ENCODE measurements at places on chromosomes 7 and 10.

- no peak for DNase-seq
These were observed 29.3 kb downstream of the ZNF777 start for GRCh38 chr7:149431486-149432120.

GRCh38 chr7:143356414-143357050 lies 6.0 kb downstream of the FAM131B start:
- DNase-seq = no peak

DNA sequence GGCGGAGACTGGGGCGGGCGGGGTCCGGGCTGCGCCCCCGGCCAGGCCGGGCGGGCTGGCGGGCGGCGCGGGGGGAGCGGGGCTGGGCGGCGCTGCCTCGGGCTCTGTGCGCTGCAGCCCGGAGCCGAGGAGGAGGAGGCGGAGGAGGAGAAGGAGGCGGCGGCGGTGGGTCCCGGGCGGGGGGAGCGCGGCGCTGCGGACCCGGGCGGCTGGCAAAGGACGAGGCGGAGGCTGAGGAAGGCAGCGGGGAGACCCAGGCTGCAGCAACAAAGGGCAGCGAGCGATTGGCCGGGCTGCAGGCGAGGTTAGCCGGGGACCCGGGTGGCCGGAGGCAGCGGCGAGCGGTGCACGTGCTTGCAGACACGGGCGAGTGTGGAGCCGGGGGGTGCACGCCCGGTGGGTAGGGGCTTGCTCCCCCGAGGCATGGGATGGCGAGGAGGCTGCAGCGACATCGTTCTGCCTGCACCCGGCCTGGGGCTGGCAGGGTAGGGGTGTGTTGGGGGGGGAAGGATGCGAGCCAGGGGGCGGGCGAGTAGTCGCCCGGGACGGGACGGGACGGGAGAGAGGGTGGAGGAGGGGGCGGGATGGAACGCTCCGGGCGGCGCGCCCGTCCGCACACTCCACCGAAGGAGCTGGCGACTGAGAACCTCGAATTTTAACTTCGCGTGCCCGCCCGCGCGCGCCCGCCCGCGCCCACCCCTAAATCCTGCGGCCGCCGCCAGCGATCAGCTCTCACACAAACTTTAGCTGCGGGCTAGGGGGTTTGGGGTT lies 844 bp upstream of the KAT6B start:
- no peak for DNase-seq

- no peak for DNase-seq
These were observed 156.2 kb downstream of the PLPP4 start for GRCh38 chr10:120613180-120613579.

- no peak for DNase-seq
These were observed 755 bp downstream of the TOMM7 start for GRCh38 chr7:22821702-22822485.

- DNase-seq = no peak
These were observed 6.5 kb downstream of the MDH2 start for GRCh38 chr7:76054123-76055120.

GRCh38 chr10:43461950-43462349 lies 25.0 kb downstream of the ZNF487 start:
- no peak for DNase-seq

DNA sequence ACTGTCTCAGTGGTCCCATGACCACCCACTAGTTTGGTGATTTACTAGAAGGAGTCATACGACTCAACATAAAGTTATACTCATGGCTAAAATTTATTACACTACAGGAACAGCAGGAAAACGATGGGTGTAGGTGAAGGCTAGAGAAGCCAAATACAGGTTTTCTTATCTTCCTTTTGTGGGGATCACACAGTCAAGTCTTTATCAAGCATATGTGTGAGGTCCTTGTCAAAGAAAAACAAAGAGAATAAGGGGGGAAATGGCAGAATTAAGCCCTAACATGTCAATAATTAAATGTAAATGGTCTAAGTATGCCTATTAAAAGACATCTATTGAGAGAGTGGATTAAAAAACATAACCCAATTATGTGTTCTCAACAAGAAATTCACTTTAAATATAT lies 47.8 kb upstream of the UBN2 start:
- DNase-seq = no peak

GRCh38 chr10:114767986-114768821 lies 53.4 kb upstream of the FHIP2A start:
- no peak for DNase-seq

- no peak for DNase-seq
These were observed 7.3 kb downstream of the MAFK start for GRCh38 chr7:1537535-1538412.

GRCh38 chr10:75612904-75613684 lies 181.7 kb downstream of the LRMDA start:
- DNase-seq = no peak

DNA sequence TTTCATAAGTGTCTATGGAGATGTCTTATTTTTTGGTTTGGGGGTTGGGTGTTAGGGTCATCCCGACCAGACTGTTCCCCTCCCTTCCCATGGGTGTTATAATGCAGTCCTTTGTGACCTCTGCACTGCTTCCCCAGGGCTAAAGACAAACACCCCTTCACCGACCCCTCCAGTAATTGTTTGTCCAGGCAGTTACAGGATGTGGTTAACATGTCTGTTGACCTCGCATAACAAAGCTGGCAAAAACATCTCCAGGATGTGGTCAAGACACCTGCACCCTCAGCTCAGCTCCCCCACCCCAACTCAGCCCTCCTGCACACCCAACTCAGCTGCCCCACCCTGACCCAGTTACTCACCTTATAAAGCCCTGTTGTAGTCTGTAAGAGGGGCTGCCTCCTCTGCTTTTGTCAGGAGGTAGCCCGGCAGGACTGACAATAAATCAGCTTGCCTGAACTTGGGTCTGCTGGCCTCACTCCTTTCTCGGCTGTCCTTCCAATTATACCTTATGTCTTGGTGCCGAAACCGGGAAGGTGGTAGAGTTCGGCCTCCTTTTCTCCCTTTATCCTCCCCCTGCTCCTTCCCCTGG lies 102.2 kb downstream of the ZNF92 start:
- no peak for DNase-seq

DNA sequence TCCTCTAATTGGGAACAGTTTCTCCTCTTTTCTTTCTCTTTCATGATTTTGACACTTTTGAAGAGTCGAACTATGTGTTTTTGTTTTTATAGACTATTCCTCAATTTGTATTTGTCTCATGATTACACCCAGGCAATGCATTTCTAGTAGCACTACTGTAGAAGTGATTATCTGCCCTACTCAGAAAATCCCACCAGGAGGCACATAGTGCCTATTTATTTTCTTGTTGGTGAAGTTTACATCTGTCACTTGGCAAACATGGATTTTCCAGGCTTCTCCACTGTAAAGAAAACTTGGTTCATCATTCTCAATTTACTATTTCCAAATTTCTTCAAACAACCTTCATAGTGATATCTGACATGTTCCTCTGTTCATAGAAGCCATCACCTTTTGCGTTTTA lies 893.9 kb downstream of the CCSER2 start:
- DNase-seq = no peak

DNA sequence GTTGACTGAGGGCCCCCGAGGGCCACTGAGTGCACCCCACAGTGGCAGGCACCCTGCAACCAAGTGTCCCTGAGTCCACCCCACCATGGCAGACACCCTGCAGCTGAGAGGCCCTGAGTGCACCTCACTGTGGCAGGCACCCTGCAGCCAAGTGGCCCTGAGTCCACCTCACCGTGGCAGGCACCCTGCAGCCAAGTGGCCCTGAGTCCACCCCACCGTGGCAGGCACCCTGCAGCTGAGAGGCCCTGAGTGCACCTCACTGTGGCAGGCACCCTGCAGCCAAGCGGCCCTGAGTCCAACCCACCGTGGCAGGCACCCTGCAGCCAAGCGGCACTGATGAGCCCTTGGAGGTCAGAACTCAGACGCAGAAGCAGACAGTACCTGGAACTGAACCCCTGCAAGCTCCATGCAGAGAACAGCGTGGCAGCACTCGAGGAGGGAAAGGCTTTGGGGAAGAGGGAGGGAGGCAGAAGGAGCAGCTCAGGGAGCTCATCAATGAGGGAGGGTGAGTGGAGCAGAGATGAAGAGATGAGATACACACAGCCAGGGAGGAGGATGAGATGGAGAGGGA lies 156.5 kb downstream of the WDR37 start:
- no peak for DNase-seq

DNA sequence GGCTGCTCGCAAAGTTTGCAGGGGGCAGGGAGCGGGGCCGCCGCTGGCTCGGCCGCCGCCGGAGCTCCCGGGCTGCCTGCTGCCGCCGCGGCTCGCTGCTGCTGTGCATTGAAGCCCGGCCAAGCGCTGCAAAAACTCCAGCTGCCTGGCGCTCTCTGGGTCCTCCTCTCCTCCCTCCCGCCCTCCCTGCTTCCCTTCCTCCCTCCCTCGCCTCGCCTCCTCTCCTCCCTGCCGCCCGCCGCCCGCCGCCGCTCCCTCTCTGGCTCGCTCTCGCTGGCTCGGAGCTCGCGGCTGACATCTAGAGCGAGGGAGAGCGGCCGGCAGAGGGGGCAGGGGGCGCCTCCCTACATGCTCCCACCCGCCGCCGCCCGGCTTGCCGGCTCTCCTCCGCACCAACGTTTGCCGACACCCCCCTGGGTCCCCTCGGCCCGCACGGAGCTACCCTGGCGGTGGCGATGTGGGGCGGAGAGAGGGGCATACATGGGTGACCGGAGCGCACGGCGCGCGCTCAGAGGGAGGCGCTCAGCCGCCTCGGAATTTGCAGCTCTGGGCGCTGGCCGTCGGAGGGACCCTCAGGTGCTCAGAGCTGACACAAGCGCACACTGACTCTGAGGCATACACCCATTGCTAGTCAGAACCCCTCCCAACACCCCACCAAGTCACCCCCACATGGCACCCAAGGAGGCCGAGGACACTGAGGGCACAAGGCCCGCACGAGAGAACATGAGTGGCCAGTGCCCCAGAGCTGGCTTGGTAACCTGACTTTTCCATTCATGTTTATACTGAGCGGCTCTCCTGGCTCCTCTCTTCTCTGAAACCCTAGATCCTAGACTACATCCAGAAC lies 1.2 kb upstream of the PLXNA4 start:
- no peak for DNase-seq

- no peak for DNase-seq
These were observed 19.8 kb upstream of the NUP205 start for GRCh38 chr7:135537905-135538304.

GRCh38 chr7:12291870-12292269 lies 80.8 kb downstream of the TMEM106B start:
- DNase-seq = no peak

DNA sequence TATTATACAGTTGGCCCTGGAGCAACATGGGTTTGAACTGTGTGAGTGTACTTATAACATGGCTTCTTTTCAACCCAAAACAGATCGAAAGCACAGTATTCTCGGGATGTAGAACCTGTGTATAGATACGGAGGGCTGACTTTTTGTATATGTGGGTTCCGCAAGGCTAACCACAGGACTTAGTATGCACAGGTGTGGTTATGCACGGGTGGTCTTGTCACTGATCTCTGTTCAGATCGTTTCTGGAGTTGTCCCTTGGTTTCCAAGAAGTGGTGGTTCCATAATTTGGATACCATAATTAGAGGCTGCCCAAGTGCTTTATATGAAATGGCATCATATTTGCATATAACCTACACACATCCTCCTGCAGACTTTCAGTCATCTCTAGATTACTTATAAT lies 10.9 kb upstream of the BHLHA15 start:
- DNase-seq = no peak

DNA sequence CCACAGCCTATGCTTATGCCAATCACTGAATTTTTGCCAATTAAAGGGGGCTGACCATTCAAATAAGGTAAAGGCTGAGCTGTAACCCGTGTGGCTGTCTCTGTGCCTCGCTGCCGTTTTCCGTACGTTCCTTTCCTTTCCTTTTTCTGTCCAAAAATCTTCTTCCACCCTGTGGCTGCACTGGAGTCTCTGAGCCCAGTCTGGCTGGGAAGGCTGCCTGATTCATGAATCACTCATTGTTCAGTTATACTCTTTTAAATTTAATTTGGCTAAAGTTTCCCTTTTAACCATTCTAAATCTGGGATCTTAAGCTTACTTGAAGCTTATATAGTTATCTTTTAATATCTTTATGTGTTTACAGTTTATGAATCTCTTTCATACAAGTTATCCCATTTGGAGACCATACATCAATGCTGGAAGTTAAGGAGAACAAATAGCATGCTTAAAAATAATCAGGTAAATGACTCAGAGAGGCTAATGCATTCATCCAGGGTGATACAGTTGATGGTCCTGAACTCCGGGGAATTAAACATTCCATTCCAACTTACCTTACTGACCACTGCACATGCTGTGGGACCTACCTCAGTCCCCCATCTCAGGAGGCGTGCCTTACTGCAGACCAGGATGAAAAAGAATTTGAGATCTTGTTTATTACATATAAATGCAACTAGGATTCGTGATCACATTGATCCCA lies 385.3 kb upstream of the ADARB2 start:
- DNase-seq = no peak

GRCh38 chr10:59635502-59636290 lies 74.0 kb downstream of the SLC16A9 start:
- DNase-seq = no peak

- DNase-seq = no peak
These were observed 456.9 kb upstream of the GHITM start for GRCh38 chr10:83682414-83682813.

DNA sequence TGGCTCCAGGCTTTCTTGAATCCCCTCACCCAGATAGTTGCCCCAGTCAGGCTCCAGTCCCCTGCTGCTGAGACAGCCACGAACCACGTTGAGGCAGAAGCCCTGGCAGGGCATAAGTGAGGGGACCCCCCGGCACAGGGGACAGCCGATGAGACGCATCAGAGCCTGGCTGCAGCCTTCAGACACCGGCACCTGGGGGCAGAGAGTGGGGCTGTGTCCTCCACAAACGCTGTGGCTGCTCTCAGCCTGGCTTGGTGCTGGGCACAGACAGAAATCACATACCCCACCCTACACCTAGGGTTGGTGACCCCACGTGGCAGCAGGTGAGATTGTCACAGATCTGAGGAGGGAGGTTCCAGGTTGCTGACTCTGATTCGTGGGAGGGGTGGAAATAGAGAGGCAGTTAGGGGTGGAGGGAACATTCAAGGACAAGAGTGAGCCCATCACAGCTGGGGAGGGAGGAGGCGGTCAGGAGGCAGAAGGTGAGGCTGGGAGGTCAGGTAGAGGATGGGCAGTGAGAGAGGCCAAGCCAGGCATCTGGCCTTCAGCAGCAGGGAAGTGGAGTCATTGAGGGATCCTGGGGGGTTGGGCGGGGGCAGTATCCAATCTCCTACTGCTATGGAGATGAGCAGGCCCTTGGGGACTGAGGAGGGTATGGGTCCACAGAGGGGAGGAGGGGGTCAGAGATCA lies 3.2 kb downstream of the GPC2 start:
- no peak for DNase-seq

All from stimulated activated CD8-positive, alpha-beta memory T cell treated with anti-CD3 and anti-CD28 coated beads, Interleukin-15, amount 100 ng/mL, for 24 hours (primary cell).